ENCODE measurements at places on chromosomes 11 and 22.

DNA sequence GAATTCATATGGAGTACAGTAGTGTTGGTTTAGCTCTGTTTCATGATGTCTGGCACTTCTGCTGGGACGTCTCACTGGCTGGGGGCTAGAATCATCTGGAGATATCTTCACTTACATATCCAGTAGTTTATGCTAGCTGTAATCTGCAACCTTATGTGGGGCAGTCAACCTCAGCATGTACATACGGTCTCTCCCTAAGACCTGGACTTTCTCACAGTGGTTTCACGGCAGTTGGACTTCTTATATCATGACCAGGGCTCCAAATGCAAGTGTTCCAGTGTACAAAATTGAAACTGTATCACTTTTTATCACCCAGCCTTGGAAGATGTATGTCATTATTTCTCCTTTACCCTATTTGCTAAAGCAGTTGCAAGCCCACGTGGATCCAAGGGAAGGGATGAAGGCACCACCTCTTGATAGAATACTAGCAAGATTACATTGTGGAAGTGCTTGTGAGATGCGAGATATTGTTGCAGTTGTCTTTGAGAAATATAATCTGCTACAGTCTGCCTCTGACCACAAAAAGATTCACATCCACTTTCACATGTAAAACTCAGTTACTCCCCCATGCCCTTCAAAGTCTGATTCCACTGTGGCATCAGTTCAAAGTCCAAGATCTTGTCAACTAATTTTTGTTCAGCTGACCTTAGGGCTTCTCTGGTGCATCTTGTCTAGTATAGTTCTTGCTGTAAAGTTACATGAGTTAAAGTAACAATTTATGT lies 316.6 kb upstream of the NCAM1 start:
- no peak for DNase-seq

DNA sequence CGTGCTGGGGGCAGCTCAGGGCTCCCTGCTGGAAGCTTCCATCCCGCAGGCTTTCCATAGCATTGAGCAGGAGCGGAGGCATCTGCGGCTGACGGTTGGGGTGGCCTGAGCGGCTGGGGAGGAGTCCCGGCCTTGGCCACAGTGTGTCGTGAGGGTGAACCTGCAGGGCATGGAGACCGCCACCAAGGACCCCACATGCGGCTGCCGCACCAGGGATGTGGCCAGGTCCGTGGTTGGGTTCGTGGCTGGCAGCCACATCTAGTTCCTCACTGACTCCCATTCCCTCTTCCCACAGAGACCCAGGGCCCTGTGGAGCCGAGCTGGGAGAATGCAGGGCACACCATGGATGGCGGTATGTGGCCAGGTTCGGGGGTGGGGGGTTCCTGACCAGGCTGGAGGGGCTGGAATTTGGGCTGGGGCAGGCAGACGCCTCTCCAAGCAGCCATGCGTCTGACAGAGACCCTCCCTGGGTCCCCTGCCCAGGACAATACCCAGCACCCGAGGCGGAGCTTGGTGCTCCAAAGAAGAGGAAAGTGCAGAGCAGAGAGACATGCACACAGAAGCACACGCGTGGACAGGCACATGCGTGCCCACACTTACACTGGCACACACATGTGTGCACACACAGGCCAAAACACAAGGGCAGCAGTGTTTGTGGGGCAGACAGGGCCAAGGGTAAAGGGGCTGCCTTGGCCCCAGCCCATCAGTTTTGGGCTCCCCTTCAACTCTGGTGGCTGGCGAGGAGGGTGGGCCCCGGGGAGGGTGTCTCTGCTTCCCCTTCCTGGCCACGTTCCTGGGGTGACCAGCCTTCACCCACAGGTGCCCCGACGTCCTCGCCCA lies 2.7 kb downstream of the MUC5B start:
- DNase-seq, result no peak

- DNase-seq, result peak; percentile 29
Measured at GRCh38 chr22:30763815-30764673, 69.4 kb downstream of the OSBP2 start.

DNA sequence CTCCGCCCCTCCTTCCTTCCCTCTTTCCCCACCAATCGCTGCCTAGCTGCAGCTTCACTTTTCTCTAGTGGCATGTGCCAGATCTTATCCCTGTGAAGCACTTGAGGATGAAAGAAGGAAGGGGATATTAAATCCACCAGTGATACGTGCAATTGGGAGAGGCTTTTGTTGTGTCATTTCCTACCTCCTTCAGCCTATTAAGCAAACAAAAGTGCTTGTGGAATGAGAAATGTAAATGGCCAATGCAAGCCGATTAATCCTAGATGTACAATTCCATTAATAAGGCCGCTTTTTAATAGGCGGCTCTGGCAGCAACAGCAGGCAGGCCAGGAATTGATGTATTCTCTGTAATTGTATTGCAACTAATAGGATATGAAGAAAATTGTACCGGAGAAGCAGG lies 23.3 kb downstream of the NTM start:
- no peak for DNase-seq

DNA sequence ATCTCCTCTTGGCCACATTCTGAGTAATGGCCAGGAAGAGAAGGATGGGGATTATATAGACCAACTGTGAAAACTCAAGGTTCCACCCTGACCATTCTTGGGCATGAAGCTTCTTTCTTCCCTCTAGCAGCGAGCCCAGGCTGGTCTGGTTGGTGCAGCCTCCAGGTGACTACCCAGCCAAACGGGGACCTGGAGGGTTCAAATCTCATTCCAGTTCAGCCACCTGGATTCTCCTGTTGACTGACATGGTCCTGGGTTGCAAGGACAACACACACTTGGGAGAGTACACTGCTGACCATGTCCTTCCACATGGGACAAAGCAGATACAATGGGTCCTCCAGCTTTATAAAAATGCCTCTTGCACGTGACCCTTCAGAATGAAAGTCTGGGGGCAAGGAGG lies 67.0 kb downstream of the SHANK2 start:
- DNase-seq, result no peak

DNA sequence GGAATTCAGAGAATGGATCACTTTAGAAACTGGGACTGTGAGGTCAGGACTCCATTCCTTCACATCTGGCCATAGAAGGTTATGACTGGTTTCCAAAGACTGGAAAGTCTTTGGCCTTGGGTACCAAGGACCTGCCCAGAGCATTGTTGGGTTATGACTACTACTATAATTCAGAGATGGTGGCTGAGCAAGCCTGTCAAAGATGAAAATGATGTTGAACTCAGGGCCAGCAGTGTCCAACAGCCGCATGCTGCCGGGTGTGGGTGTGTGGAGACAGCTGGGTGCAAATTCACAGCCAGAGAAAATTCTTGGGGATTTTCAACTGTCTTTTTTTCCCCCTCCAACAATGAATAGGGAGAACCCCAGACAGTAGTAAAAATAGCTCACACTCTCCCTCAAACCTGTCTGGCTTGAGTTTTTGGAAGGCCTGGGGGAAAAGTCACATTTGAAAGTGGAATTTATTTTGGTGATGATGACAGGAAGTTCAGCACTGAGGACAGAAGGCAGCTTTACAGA lies 166.8 kb upstream of the NCAM1 start:
- no peak for DNase-seq

DNA sequence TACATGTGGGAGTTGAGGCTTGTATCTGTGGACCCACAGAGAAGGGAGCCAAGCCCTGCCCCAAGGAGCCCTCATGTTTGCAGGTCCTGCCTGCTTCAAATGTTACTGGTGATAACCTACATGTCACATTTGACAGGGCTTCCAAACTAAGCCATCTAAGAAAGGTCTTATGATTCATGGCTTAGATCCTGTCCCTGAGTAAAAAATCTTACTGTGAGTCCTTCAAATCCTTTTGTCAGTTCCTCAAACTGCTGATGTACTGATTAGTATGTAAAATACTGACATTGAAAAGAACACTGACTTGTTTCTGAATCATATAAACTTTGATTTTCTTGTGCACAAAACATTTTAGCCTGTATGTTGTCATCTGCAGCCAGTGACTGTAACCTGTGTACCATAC lies 1.0 kb upstream of the PANX1 start:
- no peak for DNase-seq

DNA sequence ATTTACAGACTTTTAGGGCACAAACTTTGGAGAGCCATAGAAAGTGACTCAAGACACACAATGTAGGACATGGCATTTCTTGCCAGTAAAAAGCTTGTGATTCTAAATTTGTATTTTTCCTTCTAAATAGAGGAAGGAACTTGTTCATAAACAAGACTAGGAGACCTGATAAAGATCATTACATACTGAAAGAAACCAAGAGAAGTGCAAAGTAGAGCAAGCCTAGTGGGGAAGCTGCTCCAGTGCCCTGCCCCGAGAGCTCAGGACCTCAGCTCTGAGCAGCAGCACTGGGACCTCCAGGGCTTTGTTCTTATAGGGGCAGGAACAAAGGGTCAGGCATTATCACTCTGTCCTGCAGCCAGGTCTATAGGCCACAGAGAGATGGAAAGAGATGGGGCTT lies 7.2 kb downstream of the IRAG1 start:
- no peak for DNase-seq

- no peak for DNase-seq
Measured at GRCh38 chr22:32905400-32905799, 103.9 kb downstream of the TIMP3 start.
